Stimulated activated CD4-positive, alpha-beta T cell treated with anti-CD3 and anti-CD28 coated beads, TNF-alpha, amount 100 ng/mL, for 48 hours (primary cell): ENCODE measurements at places on chromosomes 5 and 9.

- no peak for DNase-seq
These were observed 353.2 kb downstream of the CWC27 start for GRCh38 chr5:65121880-65122436.

DNA sequence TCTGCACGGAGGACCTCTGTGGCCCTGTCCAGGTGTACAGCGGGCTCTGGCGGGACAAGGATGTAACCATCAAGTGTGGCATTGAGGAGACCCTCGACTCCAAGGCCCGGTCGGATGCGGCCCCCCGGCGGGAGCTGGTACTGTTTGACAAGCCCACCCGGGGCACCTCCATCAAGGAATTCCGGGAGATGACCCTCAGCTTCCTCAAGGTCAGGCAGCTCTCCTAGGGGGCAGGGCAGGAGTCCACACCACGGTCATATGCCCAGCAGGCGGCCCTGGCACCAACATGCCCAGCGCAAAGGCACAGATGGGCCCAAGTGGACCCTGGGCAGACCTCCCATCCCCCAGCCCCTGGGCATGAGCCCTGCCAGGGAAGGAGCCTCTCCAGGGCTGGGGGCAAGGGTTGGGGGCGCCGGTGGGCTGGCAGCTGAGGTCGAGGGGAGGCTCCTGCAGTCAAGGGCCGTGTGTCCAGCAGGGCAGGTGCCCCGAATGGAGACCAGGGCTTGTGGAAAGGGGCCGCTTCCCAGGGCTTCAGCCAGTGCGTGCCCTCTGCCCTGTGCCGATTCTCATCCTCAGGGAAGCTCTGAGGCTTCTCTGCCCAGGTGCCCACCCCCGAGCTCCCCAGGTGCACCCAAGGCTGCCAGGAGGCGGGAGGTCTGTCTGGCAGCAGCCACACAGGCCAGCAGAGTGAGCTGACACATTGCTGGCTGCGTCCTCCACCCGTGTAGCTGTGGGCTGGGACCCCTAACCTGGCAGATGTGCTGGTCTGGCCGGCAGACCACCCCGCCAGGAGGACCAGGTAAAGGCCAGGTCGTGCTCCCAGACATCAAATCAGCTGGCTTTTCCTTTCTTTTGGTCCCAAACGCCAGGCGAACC is 10.0 kb downstream of the DIPK1B start:
- no peak for DNase-seq

- no peak for DNase-seq
These were observed 11.3 kb upstream of the CDH6 start for GRCh38 chr5:31182136-31182535.

GRCh38 chr9:133345596-133345995 is 2.3 kb downstream of the MED22 start:
- no peak for DNase-seq

GRCh38 chr5:135834639-135835529 is at the start of gene SLC25A48:
Gene SLC25A48 (plus strand): TSS chr5:135834663. CDS start chr5:135834848, 185 bp downstream.
- peak; percentile 15 for DNase-seq

GRCh38 chr5:87076931-87077330 is 190.8 kb upstream of the RASA1 start:
- no peak for DNase-seq

- no peak for DNase-seq
These were observed 51.1 kb downstream of the STARD4 start for GRCh38 chr5:111461255-111461671.

DNA sequence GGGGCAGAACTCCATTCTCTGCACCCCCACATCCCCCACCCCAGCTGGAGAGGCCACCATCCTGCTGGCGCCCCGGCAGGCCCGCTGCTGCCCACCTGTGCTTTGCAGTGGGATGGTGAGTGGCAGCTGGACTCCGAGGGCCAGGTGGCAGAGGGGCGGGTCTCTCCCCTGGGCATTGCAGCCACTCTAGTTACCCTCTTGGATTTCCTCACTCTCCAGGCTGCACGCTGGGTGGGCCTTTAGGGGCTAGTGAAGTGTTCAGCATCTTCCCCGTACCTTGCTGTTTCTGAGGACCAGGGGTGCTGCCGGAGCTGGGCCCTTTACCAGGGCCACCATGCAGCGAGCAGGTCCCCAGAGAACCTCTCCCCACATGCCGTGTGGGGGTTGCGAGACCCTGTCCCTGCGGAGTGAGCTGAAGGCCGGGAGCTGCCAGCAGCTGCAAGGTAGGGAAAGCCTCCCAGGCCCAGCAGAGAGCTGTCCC is 88.4 kb upstream of the SH3PXD2B start:
- DNase-seq = no peak

DNA sequence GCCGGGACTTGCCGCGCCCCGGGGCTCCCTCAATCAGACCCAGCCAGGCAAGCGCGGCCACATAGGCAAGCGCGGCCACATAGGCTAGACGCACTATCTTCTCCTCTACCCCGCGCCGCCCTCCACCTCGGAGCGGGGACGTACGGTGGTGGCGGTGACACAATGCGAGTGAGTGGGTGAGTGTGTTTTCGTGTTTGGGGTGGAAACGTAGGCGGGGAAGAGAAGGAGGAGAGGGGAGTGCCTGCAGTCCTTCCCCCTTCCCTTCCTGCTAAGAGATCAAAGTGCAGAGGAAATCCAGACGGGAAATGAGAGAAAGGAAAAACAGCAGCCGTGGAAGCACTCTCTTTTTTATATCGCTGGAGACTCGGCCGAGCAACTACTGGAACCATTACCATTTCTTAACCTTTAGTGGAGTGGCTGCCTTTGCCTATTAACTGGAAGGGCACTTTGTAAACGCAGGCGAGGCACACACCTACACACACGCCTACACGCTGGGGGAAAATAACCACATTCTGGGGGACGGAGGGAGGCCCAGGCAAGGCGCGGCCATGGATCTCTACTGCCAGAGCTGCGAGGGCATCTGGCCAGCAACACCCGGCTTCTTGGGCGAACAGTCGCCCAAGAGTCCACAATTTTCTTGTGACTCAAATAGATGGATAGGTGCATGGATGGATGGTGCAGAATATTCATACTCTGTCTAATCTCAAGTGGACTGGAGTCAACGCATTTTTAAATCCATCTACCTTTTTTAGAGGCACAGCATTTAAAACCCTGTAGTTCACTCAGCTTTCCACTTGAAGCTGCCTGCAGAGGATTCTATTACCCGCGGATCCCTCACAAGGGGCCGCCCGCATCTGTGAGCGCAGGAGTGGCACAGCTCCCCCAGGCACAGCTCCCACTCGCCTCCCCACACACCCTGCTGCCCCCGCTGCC is 2.1 kb downstream of the EDIL3 start:
- no peak for DNase-seq

GRCh38 chr5:174300941-174301761 is 255.6 kb downstream of the NSG2 start:
- DNase-seq = no peak

GRCh38 chr9:14531341-14532269 is 161.6 kb downstream of the ZDHHC21 start:
- DNase-seq = no peak

- no peak for DNase-seq
These were observed 52.8 kb downstream of the HABP4 start for GRCh38 chr9:96502539-96503373.
